Choroid plexus epithelial cell (primary cell): ENCODE measurements at places on chromosomes 5 and 9.

GRCh38 chr9:120841930-120842684 lies 615 bp downstream of the PSMD5 start:
- DNase-seq, result peak; percentile 28

- DNase-seq, result peak; percentile 18
These were observed 1.7 kb downstream of the PALM2AKAP2 start for GRCh38 chr9:109781541-109782197.

DNA sequence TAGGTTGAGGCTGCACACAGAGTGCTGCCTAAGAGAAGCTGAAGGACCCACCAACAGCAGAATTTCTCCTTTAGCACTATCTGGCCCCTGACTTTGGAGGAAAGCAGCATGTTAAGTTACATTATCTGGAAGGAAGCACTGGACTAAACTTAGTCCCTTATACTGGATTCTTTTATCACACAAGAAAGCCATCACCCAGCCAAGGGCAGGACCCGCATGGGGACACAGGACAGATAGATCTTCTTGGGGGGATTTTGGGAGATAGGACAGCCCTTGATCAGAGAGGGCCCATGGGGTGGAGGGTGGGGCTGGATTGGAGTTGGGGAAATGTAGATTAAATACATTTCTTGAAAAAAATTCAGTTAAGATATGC lies 14.4 kb downstream of the ANKRD33B start:
- no peak for DNase-seq

DNA sequence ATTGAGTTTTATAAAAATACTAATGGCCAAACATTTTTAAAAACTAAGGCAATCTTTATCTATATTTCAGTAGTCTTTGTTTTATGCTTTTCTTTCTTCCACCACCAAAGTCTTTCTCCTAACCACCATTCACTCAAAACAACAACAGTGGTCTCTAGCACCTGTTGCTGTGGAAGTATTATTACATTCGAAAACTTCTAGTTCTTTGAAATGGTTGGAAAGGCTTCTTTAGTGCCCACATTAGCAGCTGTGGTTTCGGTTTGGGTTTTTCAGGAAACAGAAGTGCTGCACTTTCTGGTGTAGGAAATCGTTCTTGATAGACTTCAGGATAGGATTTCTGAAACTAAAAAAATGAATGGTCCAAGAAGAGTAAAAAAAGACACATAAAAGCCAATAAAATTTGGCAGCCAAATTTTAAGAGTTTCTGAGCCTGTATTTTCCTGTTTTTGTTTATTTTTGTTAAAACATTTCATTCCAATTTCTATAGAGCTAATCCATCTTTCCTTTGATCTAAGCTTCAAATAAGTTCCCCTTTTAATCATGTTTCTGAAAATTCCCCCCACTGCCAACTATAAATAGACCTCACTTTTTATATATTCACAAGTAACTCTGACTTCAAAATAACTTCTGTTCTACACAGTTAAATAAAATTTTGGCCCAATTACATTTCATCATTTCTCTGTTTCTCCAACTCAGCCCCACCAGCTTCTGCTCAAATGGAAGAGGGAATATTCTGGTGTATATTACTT lies 102.2 kb downstream of the DEPDC1B start:
- no peak for DNase-seq

- DNase-seq, result peak; percentile 99
These were observed 190.5 kb downstream of the TTLL11 start for GRCh38 chr9:121902461-121903135.

DNA sequence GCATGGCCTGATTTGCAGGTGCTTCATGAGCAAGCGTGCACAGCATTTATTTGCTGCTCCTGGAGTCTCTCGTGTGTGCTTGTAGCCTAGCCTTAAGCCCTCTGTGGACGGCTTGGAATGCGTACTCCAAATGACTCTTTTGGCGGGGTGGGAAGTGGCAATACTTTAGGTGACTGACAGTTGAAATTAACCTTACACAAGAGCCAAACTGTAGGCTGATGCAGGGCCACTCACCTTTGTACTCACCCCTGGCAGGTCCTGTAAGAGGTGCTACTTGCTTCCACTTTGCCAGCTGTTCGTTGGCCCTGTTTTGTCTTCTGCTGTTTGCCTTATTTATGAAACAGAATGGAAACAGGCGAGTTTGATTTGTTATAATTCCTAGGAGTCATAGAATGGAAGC lies 22.9 kb downstream of the TENT4A start:
- DNase-seq, result no peak

- no peak for DNase-seq
These were observed 24.2 kb downstream of the TNIP1 start for GRCh38 chr5:151056379-151057325.

- peak; percentile 99 for DNase-seq
These were observed 335.8 kb upstream of the DAB2 start for GRCh38 chr5:39760385-39761198.

DNA sequence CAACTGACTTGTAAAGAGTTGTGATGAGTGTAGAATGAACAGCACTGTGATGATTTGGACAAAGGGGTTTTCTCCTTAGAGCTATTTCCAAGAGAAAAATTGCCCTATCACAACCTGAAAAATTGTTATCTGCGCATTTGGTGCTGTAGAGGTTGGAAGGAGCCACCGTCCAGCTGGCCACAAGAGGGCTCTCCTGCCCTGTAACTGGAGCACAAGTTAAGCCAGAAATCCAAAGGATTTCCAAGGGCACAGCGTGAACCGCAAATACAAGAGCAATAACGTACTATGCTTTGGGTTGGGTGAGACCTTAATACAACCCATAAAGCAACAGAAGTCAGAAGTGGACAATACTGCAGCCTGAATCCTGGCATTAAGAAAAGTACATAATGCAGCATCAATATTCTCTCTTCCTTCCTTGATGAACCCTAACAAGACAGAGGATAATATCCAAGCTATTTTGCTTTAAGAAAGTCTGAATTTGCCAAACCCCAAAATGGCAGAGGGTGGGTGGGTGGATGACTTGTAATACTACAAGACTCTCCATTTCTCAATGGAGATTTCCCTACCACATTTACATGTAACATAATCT lies 56.8 kb upstream of the SMIM32 start:
- DNase-seq, result peak; percentile 89

DNA sequence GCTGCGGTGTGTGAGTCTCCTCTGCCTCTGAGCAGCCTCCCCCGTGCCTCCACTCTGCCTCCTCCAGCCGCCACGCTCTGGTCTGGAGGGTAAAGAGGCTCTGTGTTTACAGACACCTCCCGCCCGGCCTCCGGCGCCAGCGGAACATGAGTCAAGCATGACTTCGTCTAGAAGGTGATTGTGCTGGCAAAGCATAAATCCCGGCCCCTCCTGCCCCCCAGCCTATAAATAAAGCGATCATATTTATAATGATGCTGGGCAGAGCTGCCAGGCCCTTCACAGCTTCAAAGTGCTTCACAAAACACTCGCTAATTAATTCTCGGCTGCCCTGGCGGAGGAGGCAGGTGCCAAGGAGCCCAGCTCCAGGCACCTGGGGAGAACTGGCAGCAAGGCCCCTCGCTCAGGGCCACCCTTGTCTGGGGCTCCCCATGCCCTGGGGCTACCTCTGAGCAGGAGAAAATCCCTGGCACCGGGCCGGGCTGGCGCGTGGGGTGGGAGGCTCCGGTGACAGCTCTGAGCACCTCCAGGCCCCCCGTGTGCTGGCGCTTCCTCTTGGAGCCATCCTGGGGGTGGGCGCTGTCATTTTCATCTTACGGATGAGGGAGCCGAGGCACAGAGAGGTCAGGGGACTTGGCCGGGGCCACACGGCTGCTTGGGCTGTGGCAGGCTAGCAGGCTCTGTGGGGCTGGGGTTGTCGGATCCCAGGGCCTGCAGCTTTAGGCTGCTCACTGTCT lies 87.8 kb downstream of the RXRA start:
- peak; percentile 78 for DNase-seq

GRCh38 chr9:69655065-69655464 lies 17.1 kb downstream of the APBA1 start:
- DNase-seq, result no peak

DNA sequence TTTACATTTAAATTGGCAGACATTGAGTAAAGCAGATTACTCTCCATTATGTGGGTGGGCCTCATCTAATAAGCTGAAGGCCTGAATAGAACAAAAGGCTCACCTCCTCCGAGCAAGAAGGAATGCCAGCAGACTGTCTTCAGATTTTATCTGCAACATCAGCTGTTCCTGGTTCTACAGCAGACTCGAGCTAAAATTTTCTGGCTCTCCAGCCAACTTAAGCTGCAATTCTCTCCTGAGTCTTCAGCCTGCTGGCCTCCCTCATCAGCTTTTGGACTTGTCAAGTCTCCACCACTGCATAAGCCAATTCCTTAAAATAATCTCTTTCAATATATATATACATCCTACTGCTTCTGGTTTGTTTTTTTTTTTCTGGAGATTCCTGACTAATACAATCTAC lies 12.5 kb downstream of the TRPM3 start:
- no peak for DNase-seq

DNA sequence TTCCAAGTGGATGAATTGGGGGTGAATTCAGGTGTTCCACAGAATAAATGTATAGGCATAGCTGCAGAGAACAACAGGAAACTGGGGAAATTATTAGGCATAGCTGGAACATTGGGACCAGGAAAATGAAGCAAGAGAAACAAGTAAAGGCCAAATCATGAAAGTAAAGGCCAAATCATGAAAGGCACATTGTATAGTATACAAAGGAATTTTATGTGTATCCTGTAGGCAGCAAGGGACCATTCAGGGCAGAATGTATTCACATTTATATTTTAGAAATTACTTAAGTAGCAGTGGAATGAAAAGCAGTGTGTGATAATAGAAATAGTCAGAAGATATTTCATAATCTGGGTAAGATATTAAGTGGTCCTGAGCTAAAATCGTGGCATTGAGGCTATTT lies 127.3 kb upstream of the GRHPR start:
- DNase-seq, result no peak

- DNase-seq, result no peak
These were observed 977 bp upstream of the PAM start for GRCh38 chr5:102753889-102754766.

- no peak for DNase-seq
These were observed 620.7 kb upstream of the ARRDC3 start for GRCh38 chr5:92003806-92004205.

GRCh38 chr9:38390851-38391250 lies 1.7 kb upstream of the ALDH1B1 start:
- no peak for DNase-seq

- DNase-seq, result no peak
These were observed 75.3 kb downstream of the MACROH2A1 start for GRCh38 chr5:135323701-135324132.

DNA sequence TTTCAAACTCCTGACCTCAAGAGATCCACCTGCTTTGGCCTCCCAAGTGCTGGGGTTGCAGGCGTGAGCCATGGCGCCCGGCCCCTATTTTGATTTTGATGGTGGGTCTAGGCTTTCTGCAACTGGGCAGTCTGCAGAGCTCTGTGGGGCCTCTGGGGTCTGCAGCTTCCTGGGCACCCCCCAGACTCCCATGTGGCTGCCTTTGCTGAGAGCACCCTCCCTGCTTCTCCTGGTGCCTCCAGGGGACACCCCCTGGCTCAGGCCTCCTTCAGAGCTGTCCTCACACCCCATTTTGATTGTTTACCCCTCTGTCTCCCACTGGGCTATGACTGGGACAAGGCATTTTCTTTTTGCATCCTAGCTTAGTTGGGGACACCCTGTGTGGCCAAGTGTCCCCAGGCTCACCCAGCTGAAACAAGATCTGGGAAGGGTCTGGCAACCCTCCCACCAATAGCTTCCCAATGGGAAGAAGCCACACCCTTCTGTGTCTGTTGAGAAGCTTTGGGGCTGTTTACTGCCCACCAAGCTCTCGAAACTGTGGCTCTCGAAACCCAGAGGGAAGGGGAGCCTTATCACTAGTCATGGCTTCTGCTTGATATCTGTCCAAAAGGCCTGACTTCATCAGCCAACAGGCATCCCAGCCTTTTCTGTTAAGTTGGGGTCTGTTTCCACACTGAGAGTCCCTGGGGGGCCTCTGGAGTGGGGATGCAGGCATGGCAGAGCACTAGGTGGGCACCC lies 204.4 kb upstream of the IER5L start:
- no peak for DNase-seq

GRCh38 chr5:174418809-174419539 lies 305.4 kb upstream of the MSX2 start:
- no peak for DNase-seq

DNA sequence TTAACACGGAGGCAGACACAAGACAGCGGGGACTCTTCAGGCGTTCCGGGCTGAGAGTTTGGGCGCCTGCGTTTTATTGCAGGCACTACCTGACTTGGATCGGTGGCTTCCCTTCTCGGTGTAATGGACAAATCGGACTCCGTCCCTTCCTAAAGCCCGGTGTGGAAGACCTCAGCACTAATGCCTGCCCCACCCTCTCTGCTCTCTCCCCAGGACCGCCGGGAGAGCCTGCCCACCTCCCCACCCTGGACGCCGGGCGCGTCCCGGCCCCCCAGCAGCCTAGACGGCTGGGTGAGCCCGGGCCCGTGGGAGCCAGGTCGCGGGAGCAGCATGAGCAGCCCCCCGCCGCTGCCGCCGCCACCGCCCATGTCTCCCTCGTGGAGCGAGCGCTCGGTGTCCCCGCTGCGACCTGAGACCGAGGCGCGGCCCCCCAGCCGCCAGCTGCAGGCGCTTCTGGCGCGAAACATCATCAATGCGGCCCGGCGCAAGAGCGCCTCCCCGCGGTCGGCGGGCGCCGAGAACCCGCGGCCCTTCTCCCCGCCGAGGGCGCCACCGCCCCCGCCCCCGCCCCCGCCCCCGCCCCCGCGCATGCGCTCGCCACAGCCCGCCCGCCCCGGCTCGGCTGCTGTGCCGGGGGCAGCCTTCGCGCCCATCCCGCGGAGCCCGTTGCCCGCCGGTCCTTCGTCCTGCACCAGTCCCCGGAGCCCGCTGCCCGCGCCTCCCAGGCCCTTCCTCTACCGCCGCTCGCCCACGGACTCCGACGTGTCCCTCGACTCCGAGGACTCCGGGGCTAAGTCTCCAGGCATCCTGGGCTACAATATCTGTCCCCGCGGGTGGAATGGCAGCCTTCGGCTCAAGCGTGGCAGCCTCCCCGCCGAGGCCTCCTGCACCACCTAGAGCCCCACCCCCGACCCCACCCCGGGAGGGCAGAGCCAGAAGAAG lies 4.6 kb upstream of the MYOZ3 start:
- peak; percentile 64 for DNase-seq
